ENCODE measurements at places on chromosomes 1 and 21. TPM values are rescaled to one million over a fixed set of nuclear protein-coding genes. Genes with fewer than 3 reads are reported as not detected.

DNA sequence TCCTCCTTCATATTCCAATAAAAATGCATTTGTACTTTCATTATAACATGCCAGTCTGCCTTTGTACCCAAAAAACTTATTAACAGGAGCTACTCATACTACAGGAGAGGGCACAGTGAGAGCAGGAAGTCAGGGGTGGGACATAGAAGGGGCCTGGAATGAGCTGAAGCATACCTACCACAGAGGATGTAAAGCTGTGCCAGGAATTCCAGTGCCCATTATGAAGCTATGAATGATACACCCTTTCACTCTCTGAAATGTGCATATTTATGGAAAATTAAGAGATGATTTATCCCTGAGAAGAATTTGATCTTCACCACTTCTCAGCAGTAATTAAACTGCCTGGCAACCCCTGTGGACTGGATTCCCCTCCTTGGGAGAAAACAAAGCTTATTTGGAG, 65.8 kb downstream of the ATP5PO start:
- no peak for DNase-seq
- no peak overlapping the region for H3K4me3 ChIP-seq
- H3K27me3 ChIP-seq, result no peaks in the 10 kb centered on the region

DNA sequence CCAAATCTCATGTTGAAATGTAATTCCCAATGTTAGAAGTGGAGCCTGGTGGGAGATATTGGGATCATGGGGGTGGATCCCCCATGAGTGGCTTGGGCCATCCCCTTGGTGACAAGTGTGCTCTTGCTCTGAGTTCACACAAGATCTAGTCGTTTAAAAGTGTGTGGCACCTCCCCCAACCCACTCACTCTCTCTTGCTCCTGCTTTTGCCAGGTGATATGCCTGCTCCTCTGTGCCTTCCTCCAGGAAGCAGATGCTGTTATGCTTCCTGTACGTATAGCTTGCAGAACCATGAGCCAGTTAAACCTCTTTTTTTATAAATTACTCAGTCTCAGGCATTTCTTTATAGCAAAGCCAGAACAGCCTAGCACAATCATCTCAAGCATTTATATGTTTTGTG, 23.0 kb upstream of the HSPA13 start:
- no peak overlapping the region for H3K4me3 ChIP-seq
- H3K36me3 ChIP-seq, result no peaks in the 10 kb centered on the region
- no peak for DNase-seq
- H3K27ac ChIP-seq, result no peak overlapping the region
- H3K27me3 ChIP-seq, result no peaks in the 10 kb centered on the region
- no peaks in the 10 kb centered on the region for H3K4me1 ChIP-seq

DNA sequence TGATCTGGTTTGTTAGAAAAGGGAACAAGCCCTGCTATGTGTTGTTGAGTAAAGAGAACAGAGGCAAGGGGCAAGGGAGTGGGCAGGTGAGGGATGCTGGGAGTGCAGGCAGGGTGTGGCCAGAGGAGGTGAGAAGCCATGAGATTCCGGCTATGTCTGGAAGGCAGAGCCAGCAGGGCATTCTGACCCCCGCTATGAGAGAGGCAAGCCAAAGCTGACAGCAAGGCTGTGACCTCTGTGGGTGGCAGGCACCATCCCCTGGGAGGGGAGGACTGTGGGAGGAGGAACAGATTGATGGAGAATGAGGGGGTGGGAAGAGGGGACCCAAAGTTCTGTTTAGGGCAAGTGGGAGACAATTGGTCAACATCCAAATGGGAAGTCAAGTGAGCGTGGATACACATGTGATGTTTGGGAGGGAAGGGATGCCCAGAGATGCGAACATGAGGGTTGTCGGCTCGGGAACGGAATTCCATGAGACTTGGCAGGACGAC, 19.5 kb upstream of the PADI6 start:
- H3K36me3 ChIP-seq, result no peaks in the 10 kb centered on the region
- H3K27ac ChIP-seq, result no peak overlapping the region
- no peaks in the 10 kb centered on the region for H3K27me3 ChIP-seq

DNA sequence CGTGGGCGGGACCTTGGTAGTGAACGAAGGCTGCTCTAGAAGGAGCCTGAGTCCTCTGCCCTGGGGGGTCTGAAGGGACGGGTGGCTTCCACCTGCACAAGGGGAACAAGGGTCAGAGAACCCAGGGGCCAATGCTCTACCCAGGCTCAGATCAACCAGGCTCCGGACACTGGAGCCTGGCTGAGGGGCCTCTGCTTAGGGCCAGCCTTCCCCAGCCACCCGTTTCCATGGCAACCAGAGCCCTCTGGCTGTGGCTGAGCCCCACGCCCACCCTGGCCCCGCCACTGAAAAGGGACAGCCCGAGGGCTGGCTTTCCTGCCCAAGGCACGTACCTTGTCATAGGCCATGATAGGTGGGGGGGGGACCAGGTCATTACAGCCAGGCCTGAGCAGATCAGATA, 724.6 kb downstream of the PTPRU start:
- DNase-seq, result no peak
- H3K4me3 ChIP-seq, result no peak overlapping the region
- no peaks in the 10 kb centered on the region for H3K4me1 ChIP-seq
- no peaks in the 10 kb centered on the region for H3K27me3 ChIP-seq

BOLA1 gene
- 24.5 TPM for total RNA-seq

MAEL gene
- total RNA-seq, result not detected

ARMH1 gene
- total RNA-seq, result 88.4 TPM
